Right renal cortex interstitium (tissue), 3 donors: ENCODE measurements at places on chromosomes 3 and 15. TPM values are rescaled to one million over a fixed set of nuclear protein-coding genes. Genes with fewer than 3 reads are reported as not detected.

DNA sequence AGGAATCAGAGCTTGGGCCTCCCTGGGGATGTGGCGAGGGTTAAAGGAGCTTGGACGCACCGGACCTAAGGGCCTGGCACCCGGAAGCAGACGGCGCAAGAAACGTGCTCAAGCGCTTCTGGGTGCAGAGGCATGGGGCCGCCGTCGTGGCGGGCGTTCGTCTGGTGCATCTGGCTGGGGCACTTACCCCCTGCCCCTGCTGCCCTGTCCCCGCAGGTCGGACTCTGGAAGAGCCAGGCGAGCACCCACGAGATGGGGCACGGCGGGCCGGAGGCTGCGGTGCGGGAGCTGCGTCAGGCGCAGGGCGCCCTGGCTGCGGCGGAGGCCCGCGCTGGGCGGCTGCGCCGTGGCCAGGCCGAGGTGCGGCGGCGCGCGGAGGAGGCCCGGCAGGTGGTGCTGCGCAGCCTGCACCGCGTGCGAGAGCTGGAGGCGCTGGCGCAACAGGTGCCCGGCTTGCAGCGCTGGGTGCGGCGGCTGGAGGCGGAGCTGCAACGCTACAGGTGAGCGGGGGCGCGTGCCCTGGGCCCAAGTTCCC is 2.5 kb downstream of the EFCC1 start:
- DNase-seq = no peak

GRCh38 chr3:185733980-185734724 is 90.7 kb downstream of the IGF2BP2 start:
- no peak for DNase-seq

DNA sequence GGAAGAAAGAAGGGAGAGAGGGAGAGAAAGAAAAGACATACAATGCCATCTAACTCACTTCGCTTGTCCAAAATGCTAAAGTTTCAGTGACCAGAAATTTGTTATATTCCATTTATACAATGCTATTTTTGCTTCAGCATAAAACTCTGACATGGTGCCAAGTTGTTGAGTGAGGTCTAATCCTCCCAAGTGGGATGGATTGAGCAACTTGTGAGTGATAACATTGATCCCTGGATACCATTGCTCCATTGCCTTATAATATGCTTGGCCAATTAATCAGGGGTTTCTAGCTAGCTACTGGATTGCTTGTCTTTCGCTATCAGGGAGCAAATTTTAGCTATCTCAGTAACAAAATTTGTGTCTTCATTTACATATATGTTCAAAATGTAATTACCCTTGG is 615.6 kb upstream of the DPPA4 start:
- no peak for DNase-seq

- no peak for DNase-seq
These were observed 24.3 kb downstream of the ATP10A start for GRCh38 chr15:25838871-25839195.

DNA sequence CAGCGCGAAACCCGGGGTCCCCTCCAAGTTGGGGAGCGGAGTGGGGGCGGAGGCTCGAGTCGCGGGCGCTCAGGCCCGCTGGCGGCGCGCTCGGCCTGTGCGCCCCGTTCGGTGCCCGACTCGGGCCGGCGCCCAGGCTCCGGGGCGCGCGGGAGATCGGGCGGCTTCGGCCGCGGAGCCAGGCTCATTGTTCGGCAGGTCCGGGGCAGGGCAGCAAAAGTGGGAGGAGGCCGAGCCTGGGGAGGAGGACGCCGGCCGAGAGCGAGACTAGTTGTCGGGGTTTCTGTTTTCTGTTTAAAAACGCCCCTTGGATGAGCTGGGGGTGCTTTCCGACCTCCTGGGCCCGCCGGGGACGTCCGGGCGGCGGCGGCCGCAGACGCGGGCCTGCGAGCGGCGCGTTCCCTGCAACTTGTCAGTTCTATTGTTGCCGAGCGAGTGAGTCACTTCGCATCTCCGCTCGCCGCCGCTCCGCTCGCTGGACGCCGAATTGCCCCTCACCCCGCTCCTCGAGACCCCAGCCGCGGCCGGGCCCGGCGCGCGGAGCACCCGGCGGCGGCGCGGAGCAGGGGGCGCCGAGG is 676 bp downstream of the TCF12 start:
- peak; percentile 27 for DNase-seq

DNA sequence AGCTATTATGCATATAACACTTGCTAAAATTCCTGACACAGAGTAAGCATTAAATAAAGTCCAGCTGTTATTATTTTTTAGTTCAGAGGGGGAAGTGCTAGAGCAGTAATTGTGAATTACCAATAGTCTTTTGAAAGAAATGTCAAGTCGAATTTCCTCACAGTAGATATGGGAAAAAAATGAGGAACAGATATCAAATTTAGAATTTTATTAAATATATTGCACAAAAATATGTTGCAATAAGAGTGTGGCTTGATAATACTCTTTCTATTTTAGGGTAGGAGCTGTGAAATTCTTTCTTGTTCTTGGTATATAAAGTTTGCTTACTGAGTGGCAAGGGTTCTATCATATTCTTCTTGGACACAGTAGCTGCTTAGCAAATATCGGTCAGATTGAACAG is 181.3 kb downstream of the NFKBIZ start:
- no peak for DNase-seq

DNA sequence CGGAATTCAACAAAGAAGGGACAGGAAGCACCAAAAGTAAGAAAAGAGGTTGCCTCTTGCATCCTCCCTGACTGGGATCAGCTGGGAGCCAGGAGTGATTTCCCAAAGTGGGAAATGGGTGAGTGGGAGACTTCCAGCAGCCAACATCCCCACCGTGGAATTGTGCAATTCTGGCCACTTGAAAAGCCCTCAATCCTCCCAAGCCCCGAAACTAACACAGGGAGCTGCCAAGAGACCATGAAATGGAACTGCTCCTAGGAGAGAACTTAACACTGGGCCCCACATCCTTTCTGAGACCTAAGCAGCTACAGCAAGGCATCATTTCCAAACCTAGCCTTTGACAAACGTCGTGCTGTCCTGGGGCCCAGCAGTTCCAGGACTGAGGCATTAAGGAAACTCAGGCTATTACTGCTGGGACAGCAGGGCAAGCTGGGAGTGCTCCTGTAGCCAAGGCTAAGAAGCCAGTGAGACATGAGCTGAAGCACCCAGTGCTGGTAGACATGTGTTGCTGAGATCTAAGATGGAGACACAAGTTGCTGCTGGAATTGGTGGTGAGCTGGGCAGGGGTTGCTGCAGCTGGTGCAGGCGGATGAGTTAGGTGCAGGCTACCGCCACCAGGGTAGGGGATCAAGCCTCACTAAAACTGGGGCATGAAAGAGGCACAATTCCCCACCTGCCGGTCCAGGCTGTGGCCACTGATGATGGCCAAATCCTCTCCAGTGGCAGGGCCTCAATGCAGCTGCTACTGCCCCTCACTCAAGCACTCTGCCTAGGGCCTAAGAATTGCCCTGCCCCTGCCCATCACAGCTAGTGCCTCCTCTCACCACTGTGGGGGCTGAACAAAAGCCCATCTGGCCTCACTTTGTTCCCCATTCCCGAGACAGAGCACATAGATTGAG is 43.9 kb downstream of the ALDH1A2 start:
- DNase-seq = no peak

DNA sequence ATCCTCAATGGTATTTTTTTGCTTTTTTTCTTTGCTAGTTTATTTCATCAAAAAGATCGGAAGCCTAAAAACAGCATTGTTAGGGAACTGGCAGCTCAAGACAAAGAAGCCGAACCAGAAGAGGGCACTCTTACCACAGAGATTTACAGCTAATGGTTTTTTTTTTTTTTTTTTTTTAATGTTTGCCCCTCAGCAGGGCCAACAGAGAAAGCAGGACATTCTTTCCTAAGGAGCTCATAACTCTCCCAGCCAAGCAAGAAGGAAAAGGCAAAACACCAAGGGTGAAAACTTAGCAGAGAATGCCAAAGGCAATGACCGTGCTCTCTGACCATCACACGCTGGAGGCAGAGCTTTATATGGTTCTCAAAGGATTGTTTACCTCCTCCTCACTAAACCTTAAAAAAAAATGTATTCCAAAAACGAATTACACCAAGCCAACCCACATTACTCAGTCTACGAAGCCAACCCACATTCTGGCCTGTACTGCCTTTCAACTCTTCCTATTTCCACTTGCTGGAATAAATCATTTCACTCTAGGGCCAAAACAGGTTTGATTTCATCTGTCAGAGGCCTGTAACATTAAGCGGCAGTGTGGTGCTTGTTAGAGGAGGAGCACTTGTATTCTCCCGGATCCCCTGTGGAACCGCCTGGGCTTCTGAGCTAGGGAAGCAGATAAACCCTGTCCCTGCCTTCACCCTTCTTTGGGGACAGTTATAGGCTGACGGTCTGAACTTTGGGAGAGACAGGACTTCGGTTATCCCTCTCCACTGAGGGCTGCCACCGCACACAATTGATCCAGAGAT is 35.6 kb upstream of the GYG1 start:
- peak; percentile 62 for DNase-seq

- DNase-seq = no peak
These were observed 140.8 kb downstream of the DIPK2A start for GRCh38 chr3:144112437-144112836.

- DNase-seq = no peak
These were observed 37.9 kb downstream of the CLK3 start for GRCh38 chr15:74653426-74654102.

- no peak for DNase-seq
These were observed 32.4 kb upstream of the HES1 start for GRCh38 chr3:194103505-194103904.

- no peak for DNase-seq
These were observed 103.6 kb downstream of the BOC start for GRCh38 chr3:113314923-113315322.

- DNase-seq = no peak
These were observed 2.2 kb downstream of the CHRNA5 start for GRCh38 chr15:78567531-78567930.

Gene POU1F1
- polyA plus RNA-seq = not detected

Gene CRYBG3
- 25.7 TPM for polyA plus RNA-seq

Gene ROPN1
- polyA plus RNA-seq = not detected

Gene PRKCD
- 21.1 TPM for polyA plus RNA-seq

Gene CACNA2D2
- 14.0 TPM for polyA plus RNA-seq

Gene HHLA2
- polyA plus RNA-seq = 18.3 TPM
